Fibroblast of skin of scalp (primary cell): ENCODE measurements at places on chromosomes 13 and 19.

GRCh38 chr13:108495646-108496361, 133.6 kb upstream of the MYO16 start:
- no peak for DNase-seq

DNA sequence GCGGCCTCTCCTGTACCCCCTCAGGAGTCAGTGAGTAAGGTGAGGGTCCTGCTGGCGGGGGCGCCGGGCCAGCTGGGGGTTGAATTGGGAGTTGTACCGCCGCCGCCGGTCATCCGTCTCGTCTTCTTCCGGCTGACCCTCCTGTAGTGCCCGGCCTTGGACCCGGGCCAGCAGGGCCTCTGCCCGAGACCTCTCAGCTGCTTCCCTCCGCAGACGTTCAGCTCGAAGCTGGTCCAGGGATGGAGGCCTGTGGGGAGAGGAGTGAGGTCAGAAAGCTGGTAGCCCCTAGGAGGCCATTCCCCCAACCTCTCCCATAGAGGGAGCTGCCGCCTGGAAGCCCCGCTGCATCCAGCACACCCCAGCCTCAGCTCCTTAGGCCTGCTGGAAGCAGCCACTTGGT, 3.8 kb downstream of the LENG1 start:
- DNase-seq = no peak

- no peak for DNase-seq
Observed at GRCh38 chr19:18435178-18435841, 2.6 kb downstream of the ISYNA1 start.

GRCh38 chr13:40456397-40456953, 210.0 kb downstream of the FOXO1 start:
- no peak for DNase-seq

DNA sequence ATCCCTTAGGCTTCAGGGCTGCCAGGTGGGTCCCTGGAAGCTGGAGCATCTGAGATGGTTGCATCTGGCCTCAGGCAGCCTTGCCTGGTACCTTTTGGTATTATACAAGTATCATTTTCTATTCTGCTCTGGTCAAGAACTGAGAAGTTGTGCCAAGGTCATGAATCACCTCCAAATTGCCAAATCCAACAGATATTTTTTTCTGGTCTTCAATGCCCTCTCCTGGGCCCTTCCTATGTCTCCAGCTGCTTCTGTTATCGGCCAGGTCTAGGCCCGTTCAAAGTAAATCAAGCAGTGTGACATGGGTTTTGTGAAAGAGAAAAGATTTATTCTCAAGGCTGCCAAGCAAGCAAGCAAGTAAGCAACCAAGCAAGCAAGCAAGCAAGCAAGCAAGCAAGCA, 271.1 kb upstream of the MAB21L1 start:
- no peak for DNase-seq

DNA sequence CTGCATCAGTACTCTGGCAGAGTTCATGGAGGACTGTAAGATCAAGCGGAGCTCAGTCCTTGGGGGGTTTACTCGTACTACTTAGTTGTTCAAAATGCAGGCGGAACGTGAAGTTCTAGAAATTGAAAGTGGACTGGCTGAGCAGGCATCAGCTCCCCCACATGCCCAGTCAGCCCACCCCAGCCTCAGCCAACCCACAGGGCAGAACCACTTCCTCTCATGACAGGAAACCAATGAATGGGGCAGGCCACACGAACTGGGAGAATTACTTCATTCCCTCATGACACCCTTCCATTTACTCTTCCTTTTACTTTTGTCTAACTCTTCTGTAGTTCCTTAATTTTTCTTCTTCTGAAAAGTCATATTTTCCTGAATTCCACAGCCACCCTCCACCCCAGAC, 71.9 kb downstream of the FLT1 start:
- DNase-seq = no peak
